Thoracic aorta (tissue), 2 donors: ENCODE measurements at places on chromosomes 12 and 14. TPM values are rescaled to one million over a fixed set of nuclear protein-coding genes. Genes with fewer than 3 reads are reported as not detected.

The AQP2 gene
- total RNA-seq, result not detected

The DAO gene
- total RNA-seq, result not detected

- DNase-seq, result no peak
Observed at GRCh38 chr12:128068211-128068610, 198.8 kb upstream of the TMEM132C start.

DNA sequence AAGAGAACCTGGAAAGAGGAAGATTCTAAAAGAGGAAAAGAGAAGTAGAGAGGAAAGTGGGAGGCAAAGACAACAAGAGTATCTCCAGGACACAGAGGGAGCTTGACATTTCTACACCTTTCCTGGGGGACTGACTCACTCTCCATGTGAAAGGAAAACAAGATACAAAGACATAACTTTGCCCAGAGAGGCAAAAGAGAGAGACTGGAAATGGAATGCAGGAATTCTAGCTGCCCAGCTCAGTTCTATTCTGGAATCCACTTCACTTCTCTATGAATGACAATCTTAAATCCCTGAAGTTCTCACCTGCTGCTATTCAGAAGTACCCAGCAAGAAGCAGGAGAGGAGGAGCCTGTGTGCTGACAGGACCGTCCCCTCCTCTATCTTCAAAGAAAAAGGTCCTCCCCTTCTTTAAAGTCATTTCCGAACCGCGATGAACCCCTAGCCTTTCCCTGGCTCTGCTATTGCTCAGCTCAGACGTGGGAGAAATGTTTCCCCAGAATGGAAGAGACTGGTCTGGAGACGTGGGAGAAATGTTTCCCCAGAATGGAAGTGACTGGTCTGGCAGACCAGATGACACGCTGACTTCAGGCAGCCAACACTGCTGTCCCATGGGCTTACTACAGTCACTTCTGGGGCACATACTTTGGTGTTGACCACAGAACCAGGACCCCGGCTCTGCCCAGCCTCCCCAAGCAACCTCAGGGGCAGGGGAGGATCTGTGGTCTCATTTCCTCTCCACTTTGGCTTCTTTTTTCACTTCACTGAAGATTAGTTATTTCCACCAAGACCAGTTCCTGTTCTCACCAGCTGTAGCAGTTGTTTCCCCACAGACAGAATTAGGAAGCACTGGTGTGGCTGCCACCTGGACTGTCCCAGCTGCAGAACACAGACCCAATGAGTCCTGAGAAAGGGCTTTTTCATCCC lies 8.3 kb downstream of the FMNL3 start:
- DNase-seq, result no peak

GRCh38 chr12:100234591-100235304 lies 32.1 kb downstream of the DEPDC4 start:
- no peak for DNase-seq

DNA sequence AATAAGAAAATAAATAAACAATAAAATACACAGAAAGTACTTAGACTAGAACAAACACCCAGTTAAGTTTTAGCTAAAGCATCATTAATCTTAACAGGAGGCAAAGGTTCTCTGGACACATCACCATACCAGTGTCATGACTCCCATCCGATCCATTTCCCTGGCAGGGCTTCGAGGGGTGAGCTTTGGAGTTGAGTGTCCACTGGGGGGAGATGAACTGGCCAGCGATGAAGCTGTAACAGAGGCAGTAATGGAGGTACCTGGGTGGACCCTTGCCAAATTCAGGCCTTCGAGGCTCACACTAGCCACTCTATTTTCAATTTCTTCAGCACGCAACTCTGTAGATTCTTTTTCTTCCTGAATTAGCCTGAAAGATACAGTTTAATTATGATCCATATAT lies 269.5 kb downstream of the ACSS3 start:
- no peak for DNase-seq
